CD4-positive, alpha-beta T cell treated with Interleukin-15 for 4 hours (primary cell): ENCODE measurements at places on chromosomes 16 and 17.

- DNase-seq = no peak
Measured at GRCh38 chr16:79411357-79411756, 189.2 kb downstream of the MAF start.

DNA sequence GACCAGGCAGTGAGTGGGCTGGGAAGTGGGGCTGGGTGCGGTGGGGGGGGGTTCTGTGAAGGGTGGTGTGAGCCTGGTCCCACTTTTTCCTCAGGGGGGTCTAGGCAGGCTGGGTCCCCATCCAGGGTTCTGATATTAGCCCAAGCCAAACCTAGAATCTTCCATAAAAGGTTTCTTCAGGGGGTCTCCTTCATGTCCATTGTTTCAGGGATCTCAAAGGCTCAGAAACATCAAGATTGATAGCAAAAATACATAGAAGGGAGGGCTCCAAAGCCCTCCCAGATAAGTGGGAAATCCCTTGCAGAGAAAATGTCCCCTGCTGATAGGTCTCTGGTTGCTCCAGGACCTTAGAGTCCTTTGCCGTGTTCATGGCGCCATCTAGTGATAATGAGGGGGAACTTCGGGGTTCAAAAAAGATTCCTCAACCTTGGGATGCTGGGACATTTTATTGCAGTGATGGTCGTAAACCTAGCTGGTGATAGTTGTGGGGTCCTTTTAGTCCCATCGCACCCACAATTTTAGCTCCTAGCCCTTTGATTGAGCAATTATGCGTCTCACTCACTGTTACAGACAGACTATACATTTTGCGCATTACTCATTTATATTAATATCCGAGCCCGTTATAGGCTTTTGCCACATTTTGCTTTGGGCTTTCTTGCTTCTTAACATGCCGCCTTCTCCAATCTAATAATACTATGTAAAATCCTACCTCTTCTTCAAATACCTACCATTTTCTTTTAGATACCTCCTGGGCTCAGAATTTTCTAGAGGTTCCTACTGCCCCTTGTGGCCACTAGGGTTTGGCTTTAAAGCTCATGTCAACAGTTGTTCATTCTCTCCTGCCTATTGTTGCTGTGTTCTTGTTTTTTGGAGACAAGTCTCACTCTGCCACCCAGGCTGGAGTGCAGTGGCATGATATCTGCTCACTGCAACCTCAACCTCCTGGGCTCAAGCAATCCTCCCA lies 35.1 kb downstream of the IGF2BP1 start:
- peak; percentile 55 for DNase-seq

- no peak for DNase-seq
Measured at GRCh38 chr17:27368151-27368795, 74.4 kb downstream of the WSB1 start.

DNA sequence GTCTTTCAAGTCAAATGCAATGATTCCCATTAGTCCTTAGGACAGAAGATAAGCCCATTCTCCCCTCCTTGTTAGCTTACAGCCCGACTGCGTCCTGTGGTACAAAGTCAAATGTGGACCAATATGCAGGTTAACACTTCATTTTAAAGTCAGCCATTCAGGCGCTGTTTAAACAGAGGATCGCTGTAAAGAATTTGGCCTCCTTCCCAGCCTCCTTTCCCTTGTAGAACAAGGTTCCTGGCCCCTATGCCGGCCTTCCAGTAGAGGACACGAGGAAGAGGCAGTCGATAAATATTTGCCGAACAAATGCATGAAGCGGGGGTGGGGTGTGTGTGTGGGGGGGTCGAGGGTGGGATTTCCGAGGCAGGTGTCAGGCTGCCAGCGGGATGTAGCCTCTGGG lies 4.3 kb downstream of the SDK2 start:
- no peak for DNase-seq

GRCh38 chr16:56748191-56748590 lies 18.3 kb downstream of the NUP93 start:
- no peak for DNase-seq

GRCh38 chr17:32541640-32542039 lies 54.8 kb downstream of the CDK5R1 start:
- DNase-seq = no peak
